Stimulated activated CD4-positive, alpha-beta T cell treated with anti-CD3 and anti-CD28 coated beads, Interleukin-12 subunit alpha, Interleukin-12 subunit beta, amount 100 ng/mL, for 24 hours (primary cell): ENCODE measurements at places on chromosomes 4 and X.

DNA sequence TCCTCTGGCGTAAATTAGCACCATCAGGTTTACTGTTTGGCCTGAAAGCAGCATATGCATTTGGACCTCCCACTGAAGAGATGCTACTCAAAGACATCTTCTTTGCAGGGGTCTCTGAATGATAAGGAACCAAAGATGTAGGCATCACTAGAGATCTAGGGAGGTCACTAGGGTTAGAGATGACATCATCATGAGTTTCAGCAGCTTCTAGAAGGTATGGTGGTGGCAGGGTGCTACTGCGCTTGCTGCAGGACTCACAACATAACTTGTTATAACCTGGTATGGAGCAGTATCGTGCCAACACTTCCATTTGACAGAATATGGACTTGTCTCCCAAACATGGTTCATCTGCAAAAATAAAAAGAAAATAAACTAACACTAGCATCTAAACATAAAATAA, 251.6 kb downstream of the NPFFR2 start:
- DNase-seq = no peak

DNA sequence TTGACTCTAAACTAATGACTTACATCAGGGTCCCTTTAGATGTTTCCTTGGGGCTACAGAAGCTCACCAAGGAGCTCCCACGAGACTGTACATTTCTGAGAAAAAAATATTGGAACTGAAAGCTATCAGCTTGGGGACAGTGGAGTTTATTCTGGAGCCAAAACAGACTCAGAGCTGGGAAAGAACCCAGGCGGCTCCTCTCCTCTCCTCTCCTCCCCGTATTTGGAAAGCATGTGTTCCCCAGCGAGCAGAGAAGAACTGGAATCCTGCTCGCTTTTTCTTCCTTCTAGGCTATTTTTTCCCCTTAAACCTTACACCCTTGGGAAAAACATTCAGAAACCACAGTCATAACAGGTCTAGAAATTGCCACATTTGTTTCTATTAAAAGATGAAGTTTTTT, 4.3 kb upstream of the MAP7D3 start:
- DNase-seq = no peak

DNA sequence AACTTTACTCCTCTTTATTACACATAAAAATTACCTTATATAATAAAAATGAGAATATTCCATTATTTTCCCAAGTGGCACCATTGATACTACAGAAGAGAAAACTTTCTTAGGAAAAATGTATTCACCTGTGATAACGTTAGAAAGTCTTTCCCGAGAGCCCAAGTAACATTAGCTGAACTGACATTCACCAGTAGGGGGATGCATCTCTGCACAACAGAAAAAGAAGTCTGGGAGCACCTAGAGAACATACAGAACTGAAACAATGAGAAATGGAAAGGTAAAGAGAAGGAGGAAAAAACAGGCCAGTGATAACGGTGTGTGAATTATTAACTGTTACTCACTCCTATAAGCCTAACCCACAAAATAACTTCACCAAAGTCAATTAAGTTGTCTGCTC, 423.3 kb downstream of the CENPC start:
- DNase-seq = no peak

DNA sequence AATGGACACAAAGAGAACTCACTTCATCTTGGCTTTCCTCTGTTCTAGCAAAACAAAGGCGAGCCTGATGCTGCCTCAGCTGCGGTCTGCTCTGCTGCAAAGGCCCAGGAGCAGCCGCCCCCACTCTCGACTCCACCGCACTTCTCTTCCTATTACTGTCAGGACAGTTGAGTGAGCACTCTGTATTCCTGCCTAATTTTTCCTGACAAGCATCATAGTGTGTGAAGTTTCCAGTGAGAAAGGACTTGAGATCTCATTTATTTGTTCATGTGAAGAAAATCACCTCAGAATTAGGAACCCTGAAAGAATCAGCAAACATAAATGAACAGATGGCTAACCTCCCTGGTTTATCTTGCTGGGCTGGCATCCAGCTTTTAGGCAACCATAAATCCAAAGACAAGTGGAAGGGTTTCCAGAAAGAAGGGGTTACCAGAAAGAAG, 15.6 kb downstream of the SCARB2 start:
- no peak for DNase-seq

DNA sequence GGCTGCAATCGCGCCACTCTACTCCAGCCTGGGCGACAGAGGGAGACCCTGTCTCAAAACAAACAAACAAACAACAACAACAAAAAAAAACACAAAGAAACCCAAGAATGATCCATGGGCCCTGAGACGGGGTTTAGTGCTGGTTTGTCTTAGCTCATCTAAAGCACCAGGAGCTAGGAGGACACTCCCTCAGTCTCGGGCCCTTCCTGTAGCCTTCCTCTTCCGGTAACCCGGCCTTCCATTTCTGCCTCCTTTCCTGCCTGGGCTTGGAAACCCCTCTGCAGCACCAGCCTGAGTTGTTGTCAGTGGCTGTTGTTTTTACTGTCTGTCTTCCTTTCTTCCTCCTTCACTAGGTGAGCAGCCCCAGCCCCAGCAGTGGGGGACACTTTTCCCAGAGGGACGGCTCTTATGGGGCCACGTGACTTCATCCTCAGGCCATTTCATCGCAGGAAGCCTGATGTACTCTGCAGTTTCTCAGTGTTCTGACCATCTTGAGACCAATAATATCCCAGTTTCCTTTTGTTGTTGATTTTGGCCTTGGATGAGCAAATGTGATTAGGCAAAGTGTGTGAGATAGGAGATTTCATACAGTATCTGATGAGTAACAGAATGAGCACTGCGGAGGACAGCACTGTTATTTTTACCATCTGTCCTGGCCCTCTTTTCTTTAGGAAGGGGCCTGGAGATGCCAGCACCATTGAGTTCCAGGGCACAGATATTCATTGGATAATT, 90.1 kb downstream of the ANAPC4 start:
- no peak for DNase-seq

- no peak for DNase-seq
Observed at GRCh38 chrX:77597090-77597489, 149.9 kb downstream of the FGF16 start.

DNA sequence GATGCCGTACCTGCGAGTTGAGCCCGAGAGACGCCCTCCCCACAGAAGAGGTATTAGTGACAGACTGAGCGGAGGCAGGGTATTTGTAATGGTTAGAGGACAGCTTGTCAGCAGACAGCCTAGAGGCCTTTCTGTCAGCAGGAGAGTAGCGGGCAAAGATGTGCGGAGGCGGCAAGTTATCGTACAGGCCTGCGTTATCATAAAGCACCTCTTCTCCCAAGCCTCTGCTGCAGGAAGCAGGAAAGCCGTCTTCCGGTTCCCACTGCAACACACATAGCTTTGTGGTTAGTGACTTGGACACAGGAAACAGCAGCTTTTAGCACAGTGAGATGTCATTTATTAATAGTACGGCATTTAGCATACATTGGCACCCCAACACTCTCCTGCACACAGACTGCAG, 158.3 kb downstream of the AFAP1 start:
- no peak for DNase-seq

GRCh38 chr4:54016504-54016903, 47.9 kb downstream of the CHIC2 start:
- no peak for DNase-seq
